ENCODE measurements at places on chromosomes 7 and 10. TPM values are rescaled to one million over a fixed set of nuclear protein-coding genes. Genes with fewer than 3 reads are reported as not detected.

GRCh38 chr7:133124974-133125373, 43.1 kb upstream of the CHCHD3 start:
- H3K27ac ChIP-seq, result no peak overlapping the region
- no peaks in the 10 kb centered on the region for H3K36me3 ChIP-seq
- H3K4me1 ChIP-seq, result no peaks in the 10 kb centered on the region

- H3K27ac ChIP-seq, result no peak overlapping the region
- no peaks in the 10 kb centered on the region for H3K27me3 ChIP-seq
- no peak for DNase-seq
- H3K4me1 ChIP-seq, result no peaks in the 10 kb centered on the region
- no peaks in the 10 kb centered on the region for H3K36me3 ChIP-seq
Observed at GRCh38 chr7:132430041-132430855, 146.0 kb downstream of the PLXNA4 start.

- H3K27me3 ChIP-seq, result no peaks in the 10 kb centered on the region
- no peak overlapping the region for H3K27ac ChIP-seq
- no peak overlapping the region for H3K4me3 ChIP-seq
Observed at GRCh38 chr7:120873401-120873800, 15.5 kb upstream of the TSPAN12 start.

GRCh38 chr10:25818751-25819150, 115.3 kb upstream of the MYO3A start:
- H3K27me3 ChIP-seq, result no peaks in the 10 kb centered on the region
- H3K4me1 ChIP-seq, result no peaks in the 10 kb centered on the region
- no peak overlapping the region for H3K27ac ChIP-seq
- no peaks in the 10 kb centered on the region for H3K36me3 ChIP-seq

DNA sequence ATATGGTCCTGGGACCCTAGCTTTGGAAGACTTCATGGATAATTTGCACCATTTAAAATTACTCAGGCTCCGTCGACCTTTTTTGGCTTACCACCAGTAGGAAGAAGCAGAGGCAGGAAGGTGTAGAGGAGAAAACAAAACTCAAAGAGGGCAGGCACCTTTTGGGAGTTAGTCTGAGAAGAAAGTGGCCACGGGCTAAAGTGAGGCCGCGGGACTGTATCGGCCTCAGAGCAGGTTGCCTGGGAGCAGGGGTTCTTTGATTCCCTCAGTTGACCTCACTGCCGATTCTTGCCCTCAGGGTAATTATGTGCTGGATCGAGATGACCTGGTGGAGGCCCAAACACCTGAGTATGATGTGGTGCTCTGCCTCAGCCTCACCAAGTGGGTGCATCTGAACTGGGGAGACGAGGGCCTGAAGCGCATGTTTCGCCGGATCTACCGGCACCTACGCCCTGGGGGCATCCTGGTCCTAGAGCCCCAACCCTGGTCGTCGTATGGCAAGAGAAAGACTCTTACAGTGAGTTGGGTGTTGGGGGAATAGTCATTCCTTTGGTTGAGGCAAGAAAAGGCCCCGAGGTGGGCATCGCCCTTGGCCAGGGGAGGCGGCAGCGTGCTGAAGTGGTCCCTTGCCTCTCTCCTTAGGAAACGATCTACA, 3.1 kb downstream of the MEPCE start:
- no peaks in the 10 kb centered on the region for H3K27me3 ChIP-seq
- peaks cover 31% of the 10 kb centered on the region for H3K4me1 ChIP-seq
- DNase-seq, result no peak
- no peak overlapping the region for H3K27ac ChIP-seq
- H3K36me3 ChIP-seq, result peaks cover 32% of the 10 kb centered on the region

The PRSS2 gene
- total RNA-seq, result not detected

The VAX1 gene
- not detected for total RNA-seq

GRCh38 chr10:64463406-64463805, 942.2 kb downstream of the REEP3 start:
- no peaks in the 10 kb centered on the region for H3K36me3 ChIP-seq
- no peaks in the 10 kb centered on the region for H3K4me1 ChIP-seq
- H3K27me3 ChIP-seq, result no peaks in the 10 kb centered on the region
- DNase-seq, result no peak
- H3K4me3 ChIP-seq, result no peak overlapping the region

- no peaks in the 10 kb centered on the region for H3K36me3 ChIP-seq
- no peaks in the 10 kb centered on the region for H3K4me1 ChIP-seq
- no peak overlapping the region for H3K27ac ChIP-seq
- no peaks in the 10 kb centered on the region for H3K27me3 ChIP-seq
- H3K4me3 ChIP-seq, result no peak overlapping the region
Observed at GRCh38 chr7:157292770-157293412, 43.9 kb upstream of the DNAJB6 start.

The LEP gene
- total RNA-seq, result not detected

The STOX1 gene
- total RNA-seq, result 2.1 TPM

The STRIP2 gene
- total RNA-seq, result 5.2 TPM

The PRR15 gene
- total RNA-seq, result 13.5 TPM

- no peaks in the 10 kb centered on the region for H3K27me3 ChIP-seq
- DNase-seq, result peak; percentile 88
- H3K4me1 ChIP-seq, result peaks cover 25% of the 10 kb centered on the region
Observed at GRCh38 chr10:103692952-103693811, 162.2 kb downstream of the SH3PXD2A start.

- H3K27me3 ChIP-seq, result no peaks in the 10 kb centered on the region
- no peak for DNase-seq
- no peaks in the 10 kb centered on the region for H3K4me1 ChIP-seq
- no peak overlapping the region for H3K4me3 ChIP-seq
- H3K27ac ChIP-seq, result no peak overlapping the region
- H3K36me3 ChIP-seq, result no peaks in the 10 kb centered on the region
Observed at GRCh38 chr10:93652857-93653256, 40.5 kb downstream of the PDE6C start.

GRCh38 chr10:67917169-67917568, 32.7 kb downstream of the SIRT1 start:
- H3K27ac ChIP-seq, result no peak overlapping the region
- no peak for DNase-seq
- H3K4me1 ChIP-seq, result no peaks in the 10 kb centered on the region
- no peak overlapping the region for H3K4me3 ChIP-seq
- peaks cover 25% of the 10 kb centered on the region for H3K36me3 ChIP-seq

- H3K27ac ChIP-seq, result no peak overlapping the region
- DNase-seq, result no peak
- H3K36me3 ChIP-seq, result no peaks in the 10 kb centered on the region
Observed at GRCh38 chr10:108662975-108663374, 1260.3 kb downstream of the XPNPEP1 start.

The H2BK1 gene
- total RNA-seq, result not detected

GRCh38 chr10:18955061-18955460, 93.5 kb upstream of the MALRD1 start:
- DNase-seq, result no peak
- H3K36me3 ChIP-seq, result no peaks in the 10 kb centered on the region
- H3K27me3 ChIP-seq, result no peaks in the 10 kb centered on the region
- no peak overlapping the region for H3K27ac ChIP-seq
- H3K4me1 ChIP-seq, result no peaks in the 10 kb centered on the region

DNA sequence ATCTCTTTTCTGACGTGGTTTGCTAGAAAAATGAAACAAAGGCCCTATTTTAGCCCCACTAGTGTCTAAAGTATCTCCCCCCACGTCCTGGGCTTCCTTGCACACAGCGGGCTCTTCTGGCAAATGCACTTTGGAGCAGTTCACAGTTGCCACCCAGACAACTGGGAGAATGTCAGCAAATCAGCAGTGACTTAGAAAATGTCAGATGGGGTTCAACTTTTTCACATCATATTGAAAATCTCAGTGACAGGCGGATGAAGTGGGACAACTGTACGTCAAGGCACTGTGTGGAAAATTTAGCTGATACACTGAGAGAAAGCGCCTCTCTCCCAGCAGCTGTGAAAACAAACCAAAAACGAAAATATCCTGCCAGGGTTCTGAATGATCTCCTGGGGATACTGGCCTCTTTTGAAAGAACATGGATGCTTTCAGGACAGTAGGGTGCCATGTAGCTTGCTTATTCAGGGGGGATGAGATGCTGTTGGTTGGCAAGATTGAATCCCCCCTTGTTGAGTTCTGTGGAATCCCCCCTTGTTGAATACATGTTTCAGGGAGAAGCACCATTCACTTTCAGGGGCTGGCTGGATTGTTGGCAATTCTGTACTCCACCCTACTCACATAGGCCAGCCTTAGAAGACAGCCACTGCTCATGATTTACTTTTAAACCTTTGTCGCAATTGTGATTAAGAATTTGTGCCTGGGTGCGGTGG, 372.8 kb upstream of the CELF2 start:
- no peaks in the 10 kb centered on the region for H3K36me3 ChIP-seq
- no peak for DNase-seq
- no peaks in the 10 kb centered on the region for H3K27me3 ChIP-seq

DNA sequence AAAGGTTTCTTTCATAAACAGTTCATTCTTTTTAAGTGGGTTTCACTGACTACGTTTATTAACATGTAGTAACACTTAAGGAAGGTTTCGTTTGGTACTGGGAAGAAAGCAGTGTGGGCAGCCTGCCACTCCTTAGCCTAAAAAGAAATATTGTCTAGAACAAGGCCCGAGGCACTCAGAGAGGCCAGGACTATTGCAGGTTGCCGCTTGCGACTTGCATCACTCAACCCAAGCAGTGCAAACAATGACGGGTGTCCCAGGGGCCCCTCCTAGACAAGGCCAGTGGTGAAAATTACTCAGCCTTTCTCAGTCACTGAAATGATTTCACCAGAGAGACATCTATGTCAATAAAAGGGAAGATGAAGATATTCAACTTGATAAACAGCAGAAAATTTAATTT, 243.9 kb downstream of the SNX13 start:
- no peak for DNase-seq
- H3K4me3 ChIP-seq, result no peak overlapping the region
- H3K27me3 ChIP-seq, result no peaks in the 10 kb centered on the region
- H3K4me1 ChIP-seq, result peaks cover 3% of the 10 kb centered on the region

The TRIM50 gene
- total RNA-seq, result 0.13 TPM

The MYOF gene
- 138 TPM for total RNA-seq

- H3K27me3 ChIP-seq, result no peaks in the 10 kb centered on the region
- H3K36me3 ChIP-seq, result no peaks in the 10 kb centered on the region
- H3K27ac ChIP-seq, result no peak overlapping the region
- H3K4me3 ChIP-seq, result no peak overlapping the region
- H3K4me1 ChIP-seq, result no peaks in the 10 kb centered on the region
- no peak for DNase-seq
Observed at GRCh38 chr10:78727728-78728127, 341.0 kb upstream of the ZMIZ1 start.

The TUBB8 gene
- total RNA-seq, result not detected

The BCL7B gene
- 75.6 TPM for total RNA-seq

The CYP26C1 gene
- 0.37 TPM for total RNA-seq

The HOXA6 gene
- total RNA-seq, result 5.8 TPM

- peaks cover 11% of the 10 kb centered on the region for H3K4me1 ChIP-seq
- H3K36me3 ChIP-seq, result no peaks in the 10 kb centered on the region
- H3K27me3 ChIP-seq, result no peaks in the 10 kb centered on the region
- no peak for DNase-seq
- no peak overlapping the region for H3K4me3 ChIP-seq
Observed at GRCh38 chr10:62853710-62854109, 37.5 kb upstream of the EGR2 start.

The TEX36 gene
- not detected for total RNA-seq

Measured in upper lobe of left lung (tissue), 6 donors.